NCI-H510A (cell line): ENCODE measurements at places on chromosomes 16 and 17.

GRCh38 chr17:73983621-73984400 lies 219.7 kb upstream of the RPL38 start:
- DNase-seq = no peak

DNA sequence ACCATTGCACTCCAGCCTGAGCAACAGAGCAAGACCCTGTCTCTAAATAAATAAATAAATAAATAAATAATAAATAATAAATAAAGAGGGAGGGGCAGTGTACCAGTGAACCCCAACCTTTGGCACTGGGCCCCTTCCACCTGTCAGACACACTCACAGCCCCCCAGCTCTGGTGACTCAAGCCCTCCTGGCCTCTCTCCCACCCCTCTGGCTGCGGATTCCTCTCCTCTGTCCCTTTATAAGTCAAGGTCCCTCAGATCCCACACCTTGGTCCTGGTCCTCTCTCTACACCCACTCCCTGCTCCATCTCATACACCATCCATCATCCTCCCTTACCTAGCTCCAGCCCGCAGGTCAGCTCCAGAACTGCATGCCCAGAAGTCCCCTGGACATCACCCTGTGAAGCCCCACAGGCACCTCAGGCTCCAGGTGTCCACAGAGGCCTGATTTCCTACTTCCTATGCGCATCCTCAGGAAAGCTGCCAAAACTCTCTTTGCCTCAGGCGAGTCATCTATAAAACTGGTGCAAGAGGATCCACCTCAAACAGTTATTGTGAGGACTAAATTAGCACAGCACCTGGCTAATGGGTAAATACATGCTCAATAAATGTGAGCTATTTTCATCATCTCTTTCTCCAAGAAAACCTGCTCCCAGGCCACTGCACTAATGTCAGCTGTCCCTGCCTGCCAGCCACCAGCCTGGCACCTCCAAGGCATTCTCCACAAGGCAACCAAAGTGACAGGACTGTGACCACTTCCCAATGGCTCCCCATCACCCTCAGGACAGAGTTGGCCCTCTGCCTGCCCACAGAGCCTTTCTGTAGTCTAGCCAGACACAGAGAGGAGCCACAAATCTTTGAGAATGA lies 46.8 kb downstream of the BEAN1 start:
- no peak for DNase-seq

- no peak for DNase-seq
Measured at GRCh38 chr17:82151106-82151957, 53.3 kb upstream of the FASN start.

GRCh38 chr17:58528443-58528842 lies 14.0 kb upstream of the MTMR4 start:
- DNase-seq = no peak

DNA sequence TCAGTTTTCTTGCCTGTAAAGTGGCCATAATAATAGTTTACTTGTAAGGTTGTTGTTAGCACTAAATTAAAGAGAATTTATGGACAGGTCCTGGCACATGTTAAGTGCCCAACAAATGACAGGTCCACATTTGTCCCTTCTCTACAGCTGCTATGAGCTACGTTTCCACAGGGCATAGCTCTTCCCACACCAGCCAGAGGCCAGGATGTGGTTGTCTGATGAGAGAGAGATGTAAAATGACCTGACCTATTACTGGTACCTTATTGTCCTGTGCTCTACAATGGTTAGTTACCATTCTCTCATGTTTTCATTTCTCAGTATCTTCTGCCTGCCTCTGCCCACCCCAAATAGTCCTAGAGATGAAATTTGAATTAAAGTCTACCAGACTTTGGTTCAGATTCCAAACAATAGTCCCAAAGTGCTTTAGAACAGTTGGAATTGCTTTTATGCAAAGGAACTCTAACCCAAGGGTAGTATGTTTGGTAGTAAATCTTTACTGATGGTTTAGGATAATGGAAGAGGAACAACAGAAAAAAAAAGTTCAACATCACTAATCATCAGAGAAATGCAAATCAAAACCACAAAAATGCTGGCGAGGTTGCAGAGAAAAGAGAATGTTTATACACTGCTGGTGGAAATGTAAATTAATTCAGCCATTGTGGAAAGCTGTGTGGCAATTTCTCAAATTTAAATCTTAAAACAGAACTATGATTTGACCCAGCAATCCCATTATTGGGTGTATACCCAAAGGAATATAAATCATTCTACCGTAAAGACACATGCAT lies 57.1 kb upstream of the ANKFN1 start:
- DNase-seq = no peak

DNA sequence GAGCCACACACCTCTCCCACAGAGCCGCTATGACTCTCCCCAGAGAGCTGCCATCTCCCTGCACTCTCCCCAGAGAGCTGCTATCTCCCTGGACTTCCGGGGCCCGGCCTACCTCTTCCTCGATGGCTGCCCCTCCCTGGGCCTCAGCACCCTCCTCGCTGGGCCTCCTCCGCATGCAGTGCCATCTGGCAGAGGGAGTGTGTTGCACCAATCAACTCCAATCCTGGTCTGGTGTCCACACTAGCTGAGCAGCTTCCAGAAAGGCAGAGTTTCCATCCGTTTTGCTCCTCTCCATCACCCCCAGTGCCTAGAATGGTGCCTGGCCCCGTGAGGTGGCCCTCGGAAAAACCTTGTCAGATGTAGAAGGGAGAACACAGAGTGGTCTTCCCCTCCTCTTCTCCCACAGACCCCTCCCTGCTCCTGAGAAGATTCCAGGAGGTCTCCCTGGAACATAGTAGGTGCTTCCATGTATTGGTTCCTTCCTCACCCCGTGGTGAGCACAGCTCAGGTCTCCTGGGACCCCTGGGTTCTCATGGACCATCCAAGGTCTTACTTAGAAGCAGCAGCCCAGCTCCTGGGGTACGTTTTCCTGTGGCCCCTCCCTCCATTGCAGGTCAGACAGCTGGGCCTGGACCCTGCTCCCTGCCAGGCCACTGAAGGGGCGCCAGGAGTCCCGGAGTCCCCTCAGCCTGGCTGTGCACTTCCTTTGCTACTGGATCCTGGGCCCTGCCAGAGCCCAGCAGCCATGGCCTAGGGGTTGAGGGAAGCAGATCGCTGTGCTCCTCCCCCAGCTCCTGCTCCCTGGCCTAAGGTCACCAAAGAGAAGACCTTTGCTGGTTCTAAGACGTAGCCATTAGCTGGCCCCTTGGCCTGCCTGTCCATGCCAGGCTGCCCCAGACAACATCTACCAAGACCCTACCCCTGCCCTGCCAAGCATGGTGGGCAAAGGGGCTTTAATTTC lies 233.8 kb upstream of the GSE1 start:
- DNase-seq = no peak

- DNase-seq = no peak
Measured at GRCh38 chr16:82634955-82635610, 8.3 kb downstream of the CDH13 start.

- no peak for DNase-seq
Measured at GRCh38 chr17:48915459-48916282, 7.5 kb downstream of the UBE2Z start.

DNA sequence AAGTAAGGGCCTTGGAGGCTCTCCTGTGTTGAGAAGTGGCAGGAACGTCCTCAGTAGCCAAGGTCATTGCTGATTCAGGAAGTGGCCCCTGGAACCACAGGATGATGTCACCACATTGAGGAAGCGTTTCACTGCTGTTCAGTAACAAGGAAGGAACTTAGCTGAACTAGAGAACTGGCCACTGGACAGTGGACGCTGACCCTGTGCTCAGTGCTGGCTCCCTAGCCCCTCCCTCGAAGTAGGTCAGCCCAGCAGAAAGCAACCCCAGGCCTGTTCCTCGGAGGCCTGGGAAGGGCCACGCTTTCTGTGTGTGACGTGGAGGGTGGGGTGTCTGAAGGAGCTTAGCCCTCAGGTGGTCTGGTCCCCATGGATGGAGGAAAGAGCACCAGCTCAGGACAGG lies 58.3 kb downstream of the B9D1 start:
- DNase-seq = no peak

DNA sequence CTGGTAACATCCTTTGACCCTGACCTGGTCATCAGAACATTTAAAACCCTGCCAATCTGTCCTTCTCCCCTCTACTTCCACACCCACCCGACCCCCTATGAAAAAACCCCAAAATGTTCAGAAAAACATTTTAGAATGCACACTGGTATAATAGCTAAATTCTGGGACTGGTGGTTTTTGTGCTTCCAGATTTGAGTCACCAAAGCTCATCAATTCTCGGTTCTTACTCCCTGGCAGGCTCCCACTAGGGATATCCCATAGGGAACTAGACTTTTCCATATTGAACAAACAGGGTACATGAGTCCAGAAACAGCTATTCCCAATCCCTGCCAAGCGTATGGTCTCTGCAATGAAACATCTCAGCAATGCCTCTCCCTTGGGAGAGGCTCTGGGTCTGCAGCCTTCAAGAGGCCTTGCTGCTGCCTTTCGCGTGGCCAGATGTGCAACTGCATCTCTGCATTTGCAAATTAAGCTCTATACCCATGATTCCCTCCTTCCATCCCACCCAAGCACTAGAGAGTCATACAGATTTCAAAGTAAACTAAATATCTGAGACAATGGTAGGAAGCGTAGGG lies 67.7 kb downstream of the SMG6 start:
- no peak for DNase-seq

- DNase-seq = no peak
Measured at GRCh38 chr16:52254746-52255145, 292.2 kb downstream of the TOX3 start.

DNA sequence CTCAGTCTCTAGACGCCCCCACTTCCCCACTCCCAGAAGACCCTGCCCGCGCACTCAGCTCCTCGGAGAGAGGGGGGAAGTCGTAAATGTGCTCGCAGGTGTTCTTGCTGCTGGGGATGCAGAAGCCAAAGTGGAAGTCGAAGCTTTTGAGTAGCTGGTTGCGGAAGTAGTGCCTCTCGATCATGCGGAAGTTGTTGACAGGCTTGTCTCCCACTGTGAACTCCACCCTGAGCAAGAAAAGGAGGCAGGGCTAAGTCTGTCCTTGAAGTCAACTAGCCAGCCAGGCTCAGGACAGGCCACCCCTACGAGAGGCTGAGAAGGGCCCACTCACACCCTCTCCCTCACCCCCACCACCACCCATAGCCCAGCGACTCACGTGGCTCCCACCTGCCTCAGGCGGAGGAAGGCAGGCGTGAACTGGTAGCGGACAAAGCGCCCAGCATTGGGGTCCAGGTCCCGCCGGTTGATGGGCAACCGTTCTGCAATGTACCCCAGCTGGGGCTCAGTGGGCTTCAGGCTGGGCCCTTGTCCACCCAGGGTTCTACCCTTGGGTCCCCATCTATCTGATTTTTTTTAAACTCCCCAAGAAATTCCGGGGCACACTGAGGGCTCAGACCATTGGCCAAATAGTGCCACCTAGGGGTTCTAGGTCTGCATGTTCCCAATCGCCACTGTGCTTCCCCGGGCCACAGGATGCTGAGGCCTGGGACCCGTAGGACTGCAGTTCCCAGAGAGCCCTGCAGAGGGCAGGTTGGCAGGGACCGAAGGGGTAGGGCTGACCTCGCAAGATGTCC lies 4.6 kb downstream of the UNC119 start:
- peak; percentile 42 for DNase-seq

DNA sequence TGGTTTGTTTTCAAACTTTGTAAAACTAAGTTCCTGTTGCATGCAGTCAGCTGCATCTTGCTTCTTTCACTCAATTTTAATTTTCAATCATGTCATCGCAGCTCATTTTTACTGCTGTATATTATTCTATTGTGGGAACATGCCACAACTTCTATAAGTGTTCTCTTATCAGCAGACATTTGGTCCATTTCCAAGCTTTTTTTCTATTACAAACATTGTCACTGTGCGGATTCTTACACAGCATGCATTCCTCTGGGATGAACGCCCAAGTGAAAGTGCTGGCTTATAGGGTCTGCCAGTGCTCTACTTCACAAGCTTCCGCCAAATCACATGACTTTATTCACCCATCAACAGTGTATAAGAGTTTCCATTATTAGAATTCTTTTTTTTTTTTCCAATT lies 22.7 kb downstream of the GINS3 start:
- no peak for DNase-seq

DNA sequence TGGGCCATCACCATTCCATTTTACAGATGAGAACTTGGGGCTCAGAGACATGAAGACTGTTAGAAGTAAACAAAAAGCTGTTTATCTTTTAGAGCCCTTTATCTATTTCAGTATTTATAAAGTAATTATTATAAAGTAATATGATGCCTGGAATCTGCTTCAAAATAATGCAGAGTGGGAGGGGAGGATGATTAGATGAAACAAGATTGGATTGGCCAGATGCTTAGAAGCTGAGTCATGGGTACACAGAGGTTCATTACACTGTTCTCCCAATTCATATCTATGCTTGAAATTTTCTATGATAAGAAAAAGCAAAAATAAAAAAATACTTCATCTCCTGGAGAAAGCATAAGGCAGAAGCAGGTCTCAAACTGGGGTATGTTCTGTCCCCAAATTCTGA lies 29.4 kb downstream of the TOM1L2 start:
- DNase-seq = no peak

DNA sequence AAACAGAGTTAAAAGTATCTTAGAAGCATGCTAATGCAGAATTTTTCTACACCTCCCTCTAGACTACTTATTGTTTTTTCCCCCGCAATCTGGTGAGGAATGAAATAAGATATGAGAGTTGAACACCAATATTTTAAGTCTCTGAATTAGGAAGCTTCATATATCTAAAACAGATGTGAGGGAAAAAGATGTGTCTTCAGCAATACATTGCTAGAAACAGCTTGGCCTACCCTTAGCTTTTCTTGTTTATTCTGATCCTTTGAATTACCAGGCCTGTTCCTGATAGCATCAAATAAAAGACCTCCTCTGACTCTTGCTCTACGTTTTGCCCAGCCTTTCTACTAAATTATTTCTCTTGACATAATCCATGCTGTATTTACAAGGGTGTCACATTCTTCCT lies 221.8 kb downstream of the CDH11 start:
- DNase-seq = no peak

DNA sequence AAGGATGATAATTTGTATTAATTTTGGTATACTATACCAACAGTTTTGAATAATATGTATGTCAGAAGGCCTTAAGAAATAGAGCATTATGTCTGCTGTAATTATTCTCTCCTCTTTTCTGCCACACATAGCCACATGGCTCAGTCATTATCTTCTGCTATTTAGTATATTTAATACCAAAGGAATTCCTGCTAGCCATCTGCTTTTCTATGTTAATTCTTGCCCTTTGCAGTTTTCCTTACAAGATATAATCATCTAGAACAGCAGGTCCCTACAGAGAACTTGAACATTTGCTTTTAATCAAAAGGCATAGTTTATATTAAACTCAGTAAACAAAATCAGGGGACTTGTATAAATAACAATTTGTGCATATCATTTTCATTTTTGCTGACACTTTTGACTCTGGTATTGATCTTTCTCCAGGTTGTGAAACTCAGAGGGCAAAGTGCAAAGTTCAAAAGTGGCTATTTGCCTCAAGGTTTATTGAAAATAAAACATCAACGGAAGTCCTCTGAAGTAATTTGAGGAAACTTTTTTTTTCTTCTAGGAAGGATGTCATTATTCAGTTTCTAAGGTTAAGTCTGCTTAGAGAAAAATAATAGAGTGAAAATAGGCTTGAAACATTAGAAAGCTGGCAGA lies 702.0 kb downstream of the KCNJ2 start:
- no peak for DNase-seq

DNA sequence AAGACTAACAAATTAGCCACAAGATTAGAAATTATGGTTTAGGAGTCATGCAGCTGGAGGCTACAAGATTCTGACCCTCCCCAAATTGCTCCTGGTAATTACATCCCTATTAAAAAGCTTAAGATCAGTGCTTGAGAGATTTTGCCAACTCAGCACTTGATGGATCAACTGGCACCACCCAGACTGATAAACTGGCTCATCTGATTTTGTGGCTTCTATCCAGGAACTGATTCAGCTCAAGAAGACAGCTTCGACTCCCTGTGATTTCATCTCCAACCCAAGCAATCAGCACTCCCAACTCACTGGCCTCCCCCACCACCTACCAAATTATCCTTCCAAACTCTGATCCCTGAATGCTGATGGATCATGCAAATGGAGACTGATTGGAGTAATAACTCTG lies 94.8 kb downstream of the TNFRSF13B start:
- DNase-seq = no peak
